ENCODE measurements at places on chromosomes 4 and X.

DNA sequence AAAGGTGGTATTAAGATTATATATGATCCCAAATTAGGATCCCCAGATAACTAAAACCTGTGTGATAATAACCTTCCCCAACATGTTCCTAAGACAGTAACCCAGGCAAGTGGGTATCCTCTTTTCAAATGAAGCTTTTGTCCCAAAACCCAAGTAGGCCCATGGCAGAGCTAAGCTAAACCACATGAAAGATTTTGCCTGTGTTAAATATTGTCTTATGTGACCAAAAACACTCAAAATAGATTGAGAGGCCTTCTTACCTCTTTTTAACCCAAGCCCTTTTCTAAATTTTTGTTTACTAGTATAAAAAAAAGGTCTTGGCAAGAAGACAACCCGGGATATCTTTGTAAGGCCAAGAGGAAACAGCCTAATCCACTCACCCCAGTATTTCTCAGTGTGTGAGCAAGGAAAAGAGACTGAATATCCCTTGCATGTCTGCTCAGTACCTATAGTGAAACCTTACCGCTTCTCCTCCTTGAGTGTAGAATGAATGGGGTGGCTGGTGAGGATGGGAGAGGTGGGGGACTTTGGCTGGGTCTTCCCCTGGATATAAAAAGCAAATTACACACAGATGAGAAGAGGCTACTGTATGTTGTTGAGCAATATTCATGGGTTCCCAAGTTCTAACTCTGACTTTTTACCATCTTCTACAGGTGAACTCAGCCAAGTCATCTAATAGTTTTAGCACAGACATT lies 188.8 kb upstream of the BMP3 start:
- DNase-seq: no peak

- DNase-seq: no peak
Observed at GRCh38 chr4:111789901-111790640, 355.2 kb upstream of the FAM241A start.

- no peak for DNase-seq
Observed at GRCh38 chr4:157314906-157315305, 94.4 kb downstream of the GRIA2 start.

DNA sequence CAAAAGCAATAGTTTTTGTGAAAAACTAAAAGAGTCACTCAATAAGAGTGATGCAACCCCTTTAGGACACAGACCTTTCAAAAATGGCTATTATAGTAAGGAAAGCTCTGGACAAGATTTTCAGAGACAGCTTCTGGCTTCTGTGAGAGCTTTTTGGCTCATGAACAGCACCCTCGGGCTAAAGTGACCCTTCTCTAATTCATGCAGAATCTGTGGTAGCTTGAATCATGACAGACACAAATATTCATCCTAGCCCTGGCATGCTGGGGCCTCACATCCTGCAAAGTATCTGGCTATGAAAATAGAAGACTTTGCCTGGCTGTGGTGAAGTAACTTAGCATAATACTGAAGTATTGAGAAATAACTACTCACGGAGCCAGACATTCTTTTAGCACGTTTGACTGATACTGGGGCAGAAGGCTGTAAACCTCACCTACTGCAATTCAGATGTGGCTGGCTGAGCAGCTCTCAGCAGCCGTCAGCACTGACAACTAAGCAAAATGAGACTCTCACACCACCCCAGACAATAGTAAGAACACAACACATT lies 327.3 kb downstream of the MAPK10 start:
- no peak for DNase-seq

All from stimulated activated CD4-positive, alpha-beta T cell treated with anti-CD3 and anti-CD28 coated beads, Interleukin-2, amount 100 ng/mL, for 48 hours (primary cell).